Pancreas (tissue), 10 donors: ENCODE measurements at places on chromosomes 1 and 21. TPM values are rescaled to one million over a fixed set of nuclear protein-coding genes. Genes with fewer than 3 reads are reported as not detected.
A peak's percentile ranks its signal among the peaks of the same experiment; 100 is the strongest.

SYT14 gene
- 1.0 TPM for total RNA-seq

- no peaks in the 10 kb centered on the region for H3K36me3 ChIP-seq
- H3K4me3 ChIP-seq = no peak overlapping the region
- H3K27me3 ChIP-seq = no peaks in the 10 kb centered on the region
- no peaks in the 10 kb centered on the region for H3K4me1 ChIP-seq
- no peak for DNase-seq
- H3K27ac ChIP-seq = no peak overlapping the region
These were observed 1515.2 kb downstream of the PLA2G4A start for GRCh38 chr1:188343914-188344313.

DNA sequence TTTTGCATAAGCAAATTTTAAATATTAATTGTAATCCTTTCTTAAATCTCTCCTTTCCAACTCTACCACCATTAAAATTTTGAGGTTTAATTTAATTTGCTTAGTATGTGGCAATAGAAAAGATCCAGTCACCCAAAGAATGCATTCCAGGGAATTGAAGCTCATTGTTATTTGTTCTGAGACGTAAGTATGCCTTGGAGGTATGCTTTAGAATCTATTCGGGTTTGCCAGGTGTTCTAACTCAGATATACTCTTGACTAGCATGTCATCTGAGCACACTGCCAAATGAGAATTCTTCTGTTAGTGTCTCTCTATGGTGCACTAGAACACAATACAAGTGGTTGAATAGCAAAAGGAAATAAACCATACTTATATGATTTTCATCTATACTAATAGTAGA is 813.6 kb upstream of the ADGRL2 start:
- no peak for DNase-seq
- H3K27ac ChIP-seq = no peak overlapping the region
- H3K4me3 ChIP-seq = no peak overlapping the region
- H3K27me3 ChIP-seq = no peaks in the 10 kb centered on the region

CHI3L1 gene
- 6.8 TPM for total RNA-seq

DNA sequence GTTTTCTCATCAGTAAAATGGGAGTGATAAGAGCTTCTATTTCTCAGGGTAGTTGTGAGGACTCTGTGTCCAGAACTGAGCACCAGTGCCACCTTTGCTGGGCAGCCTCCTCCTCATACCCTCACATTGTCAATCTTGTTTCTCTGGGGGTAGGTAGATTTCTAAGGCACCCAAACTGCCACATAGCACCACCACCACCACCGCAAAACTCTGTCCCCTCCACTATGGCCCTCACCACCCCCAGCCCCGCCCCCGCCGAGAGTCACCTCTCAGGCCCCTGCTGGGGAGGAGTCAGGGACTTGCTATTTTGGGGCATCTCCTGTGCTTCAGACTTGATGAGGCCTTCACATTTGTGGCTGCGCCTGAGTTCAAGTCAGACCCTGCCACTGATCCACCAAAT is 549.2 kb downstream of the PTPRU start:
- H3K27ac ChIP-seq = no peak overlapping the region
- H3K27me3 ChIP-seq = peaks cover 7% of the 10 kb centered on the region

DNA sequence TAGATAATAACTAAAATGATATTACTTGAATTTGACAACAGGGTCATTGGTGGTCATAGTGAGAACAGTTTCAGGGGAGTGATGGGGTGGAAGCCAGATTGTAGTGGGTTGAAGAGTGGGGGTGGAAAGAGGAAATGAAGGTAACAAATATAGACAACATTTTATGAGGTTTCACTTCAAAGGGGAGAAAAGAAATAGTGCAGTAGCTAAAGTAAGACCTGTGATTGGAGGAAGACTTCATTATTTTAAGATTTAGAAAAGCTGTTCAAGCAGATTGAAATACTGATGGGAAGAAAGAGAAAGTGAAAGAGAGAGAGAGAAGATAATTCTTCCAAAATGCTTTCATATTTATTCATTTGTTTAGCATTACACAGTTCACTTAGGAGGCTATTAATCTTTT is 52.0 kb upstream of the KCNA3 start:
- DNase-seq = no peak
- no peaks in the 10 kb centered on the region for H3K36me3 ChIP-seq
- H3K4me1 ChIP-seq = no peaks in the 10 kb centered on the region
- no peaks in the 10 kb centered on the region for H3K27me3 ChIP-seq
- no peak overlapping the region for H3K4me3 ChIP-seq

DNA sequence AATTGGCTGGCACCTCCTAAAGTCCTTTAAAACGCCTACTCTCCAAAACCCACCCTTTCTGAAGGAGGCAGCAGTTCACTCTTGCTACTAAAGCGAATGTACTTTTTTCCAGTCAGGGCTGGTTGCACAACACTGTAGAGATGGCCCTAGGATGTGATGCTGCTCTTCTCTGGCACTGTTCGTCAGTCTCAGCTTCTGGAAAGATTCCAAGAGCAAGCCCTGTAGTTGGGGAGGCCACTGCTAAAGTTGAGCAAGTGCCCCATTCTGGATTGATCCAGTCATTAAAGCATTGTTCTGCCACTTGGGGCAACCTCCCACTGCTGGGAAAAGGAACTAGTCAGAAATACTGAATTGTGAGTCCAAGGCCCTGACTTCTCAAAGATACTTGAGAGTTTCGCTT is 28.5 kb upstream of the KCNQ4 start:
- no peak overlapping the region for H3K27ac ChIP-seq
- no peaks in the 10 kb centered on the region for H3K27me3 ChIP-seq

GRCh38 chr1:229411434-229412055 is 22.3 kb downstream of the ACTA1 start:
- DNase-seq = no peak
- no peak overlapping the region for H3K27ac ChIP-seq
- H3K27me3 ChIP-seq = no peaks in the 10 kb centered on the region
- no peak overlapping the region for H3K4me3 ChIP-seq

GRCh38 chr1:22611530-22611947 is 24.9 kb upstream of the C1QA start:
- no peaks in the 10 kb centered on the region for H3K36me3 ChIP-seq
- no peak overlapping the region for H3K4me3 ChIP-seq
- no peaks in the 10 kb centered on the region for H3K27me3 ChIP-seq
- no peak overlapping the region for H3K27ac ChIP-seq

GRCh38 chr1:111658622-111659021 is 39.0 kb downstream of the RAP1A start:
- no peak for DNase-seq
- peaks cover 9% of the 10 kb centered on the region for H3K4me1 ChIP-seq
- no peaks in the 10 kb centered on the region for H3K27me3 ChIP-seq

KIF26B gene
- total RNA-seq = 0.56 TPM

DNA sequence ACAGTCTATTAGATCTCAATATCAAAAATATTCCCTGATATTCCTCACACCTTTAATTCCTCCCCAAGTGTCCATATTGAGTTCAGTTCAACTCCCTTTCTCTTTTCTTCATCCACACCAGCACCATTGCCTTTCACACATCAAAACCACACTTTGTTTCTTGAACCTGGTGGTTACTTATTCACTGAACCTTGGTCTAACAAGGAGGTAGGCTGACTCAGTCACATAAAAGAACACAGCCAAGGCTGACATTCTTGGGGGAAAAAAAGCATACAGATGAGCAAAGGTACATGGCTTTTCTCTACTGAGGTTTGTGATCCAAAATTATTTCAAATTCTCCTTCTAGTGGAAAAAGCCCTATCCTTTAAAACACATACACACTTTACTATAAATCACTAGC is 131.7 kb upstream of the USH2A start:
- H3K4me3 ChIP-seq = no peak overlapping the region
- H3K27ac ChIP-seq = no peak overlapping the region
- no peaks in the 10 kb centered on the region for H3K27me3 ChIP-seq

DNA sequence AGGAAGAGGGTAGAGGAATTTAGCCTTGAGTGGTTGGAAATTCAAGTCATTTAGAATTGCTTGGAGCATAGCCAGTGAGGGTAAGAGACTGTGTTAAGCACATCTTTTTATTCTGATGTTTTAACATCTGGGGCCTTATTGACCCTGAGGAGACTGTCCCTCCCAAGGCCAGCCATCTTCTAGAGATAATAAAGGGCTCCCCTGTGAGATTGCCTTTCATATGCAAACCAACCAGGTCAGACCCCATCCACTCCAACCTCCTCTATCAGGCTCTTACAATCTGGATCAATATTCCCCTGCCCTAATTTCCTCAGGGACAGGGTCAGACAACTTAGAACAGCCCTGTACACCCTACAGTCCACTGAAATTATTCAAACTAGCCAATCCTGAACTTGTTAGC is 93.8 kb downstream of the ATP1B1 start:
- DNase-seq = no peak
- no peak overlapping the region for H3K27ac ChIP-seq
- no peaks in the 10 kb centered on the region for H3K4me1 ChIP-seq
- no peaks in the 10 kb centered on the region for H3K36me3 ChIP-seq
- no peak overlapping the region for H3K4me3 ChIP-seq
- H3K27me3 ChIP-seq = no peaks in the 10 kb centered on the region

DNA sequence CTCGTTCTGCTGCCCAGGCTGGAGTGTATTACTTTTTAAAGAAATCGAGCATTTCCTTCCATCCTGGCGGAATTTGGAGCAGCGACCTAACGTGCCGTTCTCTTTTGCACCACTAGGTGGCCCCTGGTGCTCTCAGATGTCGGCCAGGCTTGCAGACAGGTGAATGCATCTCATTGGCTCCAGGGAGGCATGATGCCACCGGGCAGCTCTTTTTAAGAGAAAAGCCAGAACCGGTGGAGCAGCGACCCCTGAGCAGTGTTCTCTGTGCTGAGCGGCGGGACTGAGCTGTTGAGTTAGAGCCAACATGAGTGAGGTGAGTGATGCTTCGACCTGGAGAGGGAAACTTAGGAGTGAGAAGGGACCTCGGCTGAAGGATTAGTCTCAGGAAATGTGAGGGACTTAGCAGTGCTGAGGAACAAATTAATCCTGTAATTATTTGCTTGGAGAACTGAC is at the start of gene PCP4:
PCP4 (plus strand) TSS at position 241 of the 453 bp plus-strand sequence; CDS start at position 305, 64 bp downstream.
- H3K36me3 ChIP-seq = no peaks in the 10 kb centered on the region
- no peak within 1 kb of the TSS for H3K27ac ChIP-seq
- DNase-seq = peak; percentile 67
- no peaks in the 10 kb centered on the region for H3K4me1 ChIP-seq

COL8A2 gene
- 0.12 TPM for total RNA-seq

C1orf53 gene
- total RNA-seq = 0.60 TPM

GRCh38 chr1:34714386-34714785 is 40.5 kb upstream of the GJB5 start:
- H3K27ac ChIP-seq = no peak overlapping the region
- no peak for DNase-seq
- no peaks in the 10 kb centered on the region for H3K27me3 ChIP-seq
- H3K4me1 ChIP-seq = no peaks in the 10 kb centered on the region

AMY1B gene
- 1.5 TPM for total RNA-seq

HDGF gene
- total RNA-seq = 43.5 TPM

MOV10 gene
- total RNA-seq = 20.9 TPM

DNA sequence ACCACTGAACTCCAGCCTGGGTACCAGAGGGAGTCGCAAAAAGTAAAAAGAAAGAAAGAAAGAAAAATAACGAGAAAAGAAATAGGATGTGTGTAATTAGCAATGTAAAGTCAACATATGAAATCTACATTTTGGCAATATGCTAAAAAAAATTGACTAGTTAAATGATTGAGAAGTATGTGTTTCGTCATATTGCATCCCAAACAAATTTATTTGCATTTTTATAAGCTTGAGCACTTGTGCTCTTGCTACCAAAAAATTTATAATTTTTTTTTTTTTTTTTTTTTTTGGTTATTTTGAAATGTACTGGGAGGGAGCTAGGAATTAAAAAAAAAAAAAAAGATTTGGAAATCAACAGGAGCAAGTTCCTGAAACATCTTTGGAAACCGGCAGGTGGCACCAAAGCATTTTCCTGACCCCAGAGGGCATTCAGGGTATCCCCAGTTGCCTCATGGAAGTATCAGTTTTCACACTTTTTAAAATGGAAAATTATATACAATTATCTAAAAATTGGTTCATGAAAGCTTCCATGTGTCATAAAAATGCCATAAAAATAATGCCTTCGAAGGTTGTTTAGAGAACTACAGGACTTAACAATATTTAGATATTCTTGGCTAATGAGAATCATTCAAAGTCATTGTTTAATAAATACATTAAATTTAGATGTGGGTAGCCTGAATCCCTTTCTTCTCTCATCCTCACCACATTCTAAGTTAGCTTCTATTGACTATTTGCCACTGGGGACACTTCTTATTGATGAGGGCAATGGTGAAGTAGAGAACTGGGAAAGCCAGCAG is 4.8 kb upstream of the HEATR1 start:
- no peak overlapping the region for H3K27ac ChIP-seq
- H3K4me3 ChIP-seq = no peak overlapping the region
- H3K27me3 ChIP-seq = no peaks in the 10 kb centered on the region
- H3K4me1 ChIP-seq = peaks cover 11% of the 10 kb centered on the region

RGS1 gene
- total RNA-seq = 1.2 TPM

GJB5 gene
- total RNA-seq = not detected

DNA sequence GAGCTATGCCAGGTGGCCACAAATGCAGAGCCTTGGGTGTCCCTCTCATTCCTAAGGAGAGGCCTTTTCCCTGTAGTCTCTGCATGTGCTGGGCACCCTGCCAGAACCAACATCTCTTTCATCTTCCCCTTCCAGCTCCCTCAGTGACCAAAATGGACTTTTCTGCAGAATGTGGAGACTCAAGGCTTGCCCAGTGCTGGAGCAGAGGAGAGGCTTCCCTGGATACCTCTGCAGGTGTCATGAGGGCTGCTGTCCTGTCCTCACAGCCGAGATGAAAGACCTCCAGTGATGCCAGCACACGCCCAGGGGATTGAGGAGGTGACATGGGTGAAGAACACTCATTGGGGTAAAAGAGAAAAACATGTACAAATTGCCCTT is 347.0 kb upstream of the AJAP1 start:
- H3K4me1 ChIP-seq = no peaks in the 10 kb centered on the region
- no peak overlapping the region for H3K4me3 ChIP-seq
- DNase-seq = no peak

TMEM54 gene
- 17.5 TPM for total RNA-seq

KIRREL1 gene
- 13.0 TPM for total RNA-seq

GRCh38 chr1:54583871-54584270 is 35.8 kb downstream of the ACOT11 start:
- no peaks in the 10 kb centered on the region for H3K36me3 ChIP-seq
- no peak overlapping the region for H3K27ac ChIP-seq
- peaks cover 11% of the 10 kb centered on the region for H3K4me1 ChIP-seq
- H3K4me3 ChIP-seq = no peak overlapping the region

RGS16 gene
- total RNA-seq = 4.4 TPM
